Amniotic epithelial cell (primary cell): ENCODE measurements at places on chromosomes 11 and 22.

- DNase-seq, result no peak
Observed at GRCh38 chr22:30240541-30241417, 5.8 kb downstream of the LIF start.

GRCh38 chr11:46229230-46229629 is 48.2 kb upstream of the CREB3L1 start:
- DNase-seq, result no peak

DNA sequence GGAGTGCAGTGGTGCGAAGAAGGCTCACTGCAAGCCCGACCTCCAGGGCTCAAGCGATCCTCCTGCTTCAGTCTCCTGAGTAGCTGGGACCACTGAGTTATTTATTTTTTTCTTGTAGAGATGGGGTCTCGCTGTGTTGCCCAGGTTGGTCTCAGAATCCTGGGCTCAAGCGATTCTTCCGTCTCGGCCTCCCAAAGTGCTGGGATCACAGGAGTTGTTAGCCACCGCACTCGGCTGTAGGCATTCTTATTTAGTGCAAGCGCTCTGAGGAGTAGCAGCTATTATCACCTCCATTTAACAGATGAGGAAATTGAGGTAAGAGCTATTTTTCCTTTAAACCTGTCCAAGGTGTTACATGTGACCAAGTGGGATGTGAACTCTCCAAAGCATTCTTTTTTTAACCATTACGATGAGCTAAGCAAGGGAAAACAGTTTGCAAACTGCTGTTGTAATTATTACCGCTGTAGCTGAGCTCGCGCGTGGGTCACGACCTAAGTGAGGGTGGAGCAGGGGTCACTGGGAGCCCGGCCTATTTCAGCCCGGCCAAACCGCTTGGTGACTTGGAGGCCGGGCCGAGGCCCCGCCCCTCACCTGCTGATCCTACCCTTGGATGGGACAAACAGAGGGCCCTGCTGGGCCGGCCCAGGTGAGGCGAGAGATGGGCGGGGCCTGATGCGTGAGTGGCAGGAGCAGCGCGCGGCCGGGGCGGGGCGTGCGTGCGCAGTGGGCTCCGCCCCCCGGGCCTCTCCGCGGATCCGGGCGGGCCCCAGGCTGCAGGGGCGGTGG is 449 bp upstream of the KREMEN1 start:
- DNase-seq, result peak; percentile 50

DNA sequence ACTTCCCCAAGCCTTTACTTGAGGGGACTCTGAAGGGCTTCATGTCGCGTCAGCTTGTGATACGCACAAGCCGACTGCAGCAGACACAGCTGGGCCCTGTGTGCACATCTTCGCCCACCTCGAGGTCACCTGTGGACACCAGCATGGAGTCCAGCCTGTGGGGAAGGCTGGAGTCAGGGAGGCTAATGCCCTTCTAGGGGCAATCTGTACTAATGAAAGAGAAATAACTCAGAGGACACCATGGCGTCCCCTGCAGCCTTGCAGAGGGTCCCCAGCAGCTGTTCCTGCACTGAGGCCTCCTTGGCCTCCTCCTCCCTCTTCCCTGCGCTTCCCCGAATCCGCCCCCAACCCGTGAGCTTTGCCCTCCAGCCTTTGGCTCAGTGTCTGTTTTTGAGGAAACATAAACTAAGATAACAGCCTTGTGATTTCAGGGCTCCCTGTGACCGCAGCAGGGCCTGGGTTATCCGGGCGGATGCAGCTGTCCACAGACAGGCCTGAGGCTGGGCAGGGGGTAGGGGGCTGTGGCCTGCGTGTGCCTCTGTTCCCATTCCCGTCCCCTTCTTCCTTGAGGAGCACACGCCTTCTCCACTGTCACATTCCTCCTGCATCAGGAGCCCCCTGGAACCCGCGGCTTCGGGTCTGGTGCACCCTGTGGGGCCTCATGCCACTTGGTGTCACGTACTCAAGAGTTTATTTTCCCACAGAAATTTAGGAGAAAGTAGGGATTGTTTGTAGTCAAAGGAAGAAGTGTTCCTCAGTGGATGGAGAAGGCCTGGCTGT is 25.0 kb downstream of the KRTAP5-5 start:
- DNase-seq, result peak; percentile 31

GRCh38 chr11:126464796-126465195 is 109.3 kb downstream of the ST3GAL4 start:
- no peak for DNase-seq

DNA sequence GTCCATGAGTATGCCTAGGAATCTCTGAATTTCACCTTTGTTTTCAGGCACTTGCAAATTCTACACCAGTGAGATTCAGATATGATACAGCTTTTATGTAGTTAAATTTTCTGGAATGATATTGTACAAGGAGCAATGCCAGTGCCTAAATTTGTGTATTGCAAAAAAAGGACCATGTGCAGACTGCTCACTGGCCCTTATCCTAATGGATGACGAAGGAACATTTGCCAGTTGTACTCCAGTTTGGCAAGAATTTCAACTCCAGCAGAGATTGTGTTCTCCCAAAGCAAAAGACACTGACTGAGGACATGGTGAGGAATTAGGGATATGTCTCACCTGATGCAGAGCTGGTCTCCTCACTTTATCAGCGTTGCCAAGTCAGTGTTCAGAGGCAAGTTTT is 8.6 kb downstream of the NAT10 start:
- no peak for DNase-seq

DNA sequence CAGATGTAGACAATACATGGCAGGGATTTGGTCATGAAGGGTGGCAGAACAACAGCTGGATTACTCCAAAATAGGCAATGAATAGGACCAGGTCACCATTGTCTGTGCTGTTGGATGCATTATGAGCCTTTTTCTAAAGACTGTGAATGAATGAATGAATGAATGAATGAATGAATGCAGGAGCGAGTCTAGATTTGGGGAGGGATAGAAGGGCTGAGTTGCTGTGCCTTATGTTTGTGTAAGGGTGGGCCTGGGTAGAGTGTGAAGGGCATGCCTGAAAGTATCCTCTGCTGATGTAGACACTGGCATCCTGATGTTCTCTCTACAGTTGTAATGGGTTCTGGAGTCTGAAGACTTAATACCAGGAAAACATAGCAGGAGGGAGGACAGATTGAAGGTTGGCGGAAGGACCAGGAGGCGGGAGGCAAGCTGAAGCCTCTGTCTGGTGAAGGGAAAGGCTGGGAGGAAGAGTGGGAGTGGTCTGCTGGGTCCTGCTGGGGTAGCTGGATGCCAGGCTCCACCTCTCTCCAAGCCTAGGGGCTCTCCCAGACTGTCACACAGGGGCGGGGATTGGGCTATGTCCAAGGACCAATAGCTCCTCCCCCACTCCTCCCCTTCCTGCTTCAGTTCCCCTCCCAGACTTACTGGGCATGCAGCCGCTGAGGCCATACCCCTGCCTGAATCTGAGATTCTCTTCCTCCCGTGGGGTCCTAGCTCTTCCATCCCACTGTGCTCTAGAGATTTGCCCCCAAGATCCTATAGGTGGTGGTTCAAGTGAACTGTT is 4.8 kb downstream of the TRIM3 start:
- DNase-seq, result peak; percentile 91

DNA sequence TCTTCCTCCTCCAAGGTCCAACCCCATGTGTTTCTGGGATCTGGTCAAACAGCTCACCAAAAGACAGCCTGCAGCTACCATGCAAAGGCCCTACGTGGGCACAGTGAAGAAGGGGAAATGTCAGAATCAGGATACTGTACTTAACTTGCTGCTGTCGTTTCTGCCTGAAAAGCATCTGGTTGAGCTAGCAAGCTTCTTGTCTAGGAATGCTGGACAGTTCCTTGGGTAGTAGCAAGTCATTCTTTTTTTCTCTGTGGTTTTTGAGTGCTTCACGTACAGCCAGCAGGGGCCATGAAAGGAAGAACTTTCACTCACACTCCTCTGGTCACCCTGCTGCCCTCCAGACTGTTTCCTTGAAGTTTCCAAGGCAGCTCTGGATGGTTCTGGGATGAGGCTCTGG is 24.7 kb downstream of the RCOR2 start:
- DNase-seq, result peak; percentile 84

- no peak for DNase-seq
Observed at GRCh38 chr11:34730544-34731295, 109.8 kb downstream of the EHF start.

DNA sequence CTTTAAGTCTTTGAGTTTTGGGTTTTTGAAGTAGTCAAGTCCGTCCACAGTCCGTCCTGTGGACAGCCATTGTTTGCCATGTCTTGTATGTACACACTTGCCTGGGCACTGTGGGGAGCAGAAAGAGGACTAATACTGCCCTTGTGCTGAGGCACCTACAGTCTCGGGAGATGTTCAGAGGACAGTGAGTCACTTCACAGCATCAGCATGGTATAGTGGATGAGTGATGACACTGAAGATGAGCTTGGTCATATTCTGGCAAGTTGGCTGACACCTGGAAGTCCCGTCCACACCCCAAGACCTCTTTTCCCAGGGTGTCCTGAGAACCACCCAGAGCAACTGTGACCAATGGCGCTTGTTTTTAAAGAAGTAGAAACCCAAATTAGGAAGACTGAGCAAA is 29.2 kb downstream of the NF2 start:
- DNase-seq, result no peak

- DNase-seq, result no peak
Observed at GRCh38 chr11:22431106-22431505, 92.9 kb downstream of the SLC17A6 start.

DNA sequence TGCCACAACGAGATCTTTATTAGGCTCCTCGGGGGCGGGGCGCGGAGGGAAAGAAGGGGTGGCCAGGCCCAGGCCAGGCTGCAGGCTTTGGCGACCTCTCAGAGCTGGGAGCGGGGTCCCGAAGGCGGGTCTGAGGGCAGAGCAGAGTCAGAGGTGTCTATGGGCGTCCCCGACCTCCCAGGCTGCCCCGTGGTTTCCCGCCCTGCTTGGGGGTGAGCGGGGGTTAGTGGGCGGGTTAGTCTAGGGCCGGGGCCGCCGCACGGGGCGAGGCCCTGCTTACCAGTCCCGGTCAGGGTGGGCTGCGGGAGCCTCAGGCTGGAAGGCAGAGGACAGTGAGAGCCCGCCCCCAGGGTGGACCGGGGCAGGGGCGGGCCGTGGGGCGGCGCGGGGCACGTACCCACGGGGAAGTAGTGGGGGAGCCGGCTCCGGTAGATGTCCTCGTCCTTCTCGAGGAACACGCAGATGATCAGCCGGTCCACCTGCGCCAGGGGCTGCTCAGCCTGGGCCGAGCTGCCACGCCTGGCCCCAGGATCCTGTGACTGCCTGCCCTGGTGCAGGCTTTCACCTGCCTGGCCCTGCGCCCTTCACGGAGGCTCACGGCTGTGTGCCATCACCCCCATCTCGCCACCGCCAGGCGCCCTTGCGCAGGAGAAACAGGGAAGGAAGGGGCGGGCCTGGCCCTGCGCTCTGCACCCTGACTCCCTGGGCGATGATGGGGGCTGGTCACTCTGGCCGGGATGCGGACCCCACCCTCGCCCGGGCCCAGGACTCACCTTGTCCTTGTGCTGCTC is 12.5 kb downstream of the OTUB1 start:
- no peak for DNase-seq

GRCh38 chr11:5291207-5291838 is 10.4 kb downstream of the OR51B4 start:
- peak; percentile 61 for DNase-seq

DNA sequence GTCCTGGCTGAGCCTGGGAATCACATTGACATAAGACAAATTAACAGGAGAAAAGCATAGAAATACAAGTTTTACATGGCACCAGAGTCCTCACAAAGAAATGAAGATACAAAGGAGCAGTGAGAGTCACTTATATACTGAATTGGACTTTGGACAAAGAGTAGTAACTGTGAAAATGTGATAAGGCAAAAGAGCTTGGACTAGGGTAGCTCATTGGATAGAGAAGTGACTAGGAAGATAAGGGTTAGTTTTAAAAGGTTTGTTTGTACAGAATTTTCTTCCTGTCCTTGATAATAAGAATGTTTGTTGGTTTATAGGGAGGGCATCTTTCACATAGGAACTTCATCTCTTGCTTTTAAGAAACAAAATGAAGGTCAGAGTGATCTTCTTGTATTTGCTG is 17.9 kb upstream of the NUCB2 start:
- no peak for DNase-seq

- DNase-seq, result no peak
Observed at GRCh38 chr11:102416976-102417375, 35.6 kb downstream of the TMEM123 start.

DNA sequence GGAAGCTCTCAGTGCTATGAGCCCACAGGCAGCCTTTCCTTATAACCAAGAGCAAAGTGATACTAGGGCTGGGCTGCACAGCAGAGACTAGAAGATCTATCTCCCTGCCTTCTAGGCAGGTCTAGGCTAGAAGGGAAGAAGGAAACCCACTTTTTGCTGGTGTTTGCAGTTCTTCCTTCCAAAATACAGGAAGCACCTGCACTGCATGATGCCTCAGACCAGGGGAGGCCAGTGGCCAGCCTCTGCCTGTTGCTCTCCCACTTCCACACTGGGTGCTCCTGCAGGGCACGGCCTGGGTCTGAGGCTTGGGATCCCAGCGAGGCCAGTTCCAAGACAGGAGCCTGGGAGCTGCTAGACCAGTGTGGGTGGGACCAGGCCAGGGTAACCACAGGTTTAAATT is 6.0 kb upstream of the UCP3 start:
- no peak for DNase-seq

GRCh38 chr11:18566406-18566805 is 22.1 kb downstream of the UEVLD start:
- no peak for DNase-seq

DNA sequence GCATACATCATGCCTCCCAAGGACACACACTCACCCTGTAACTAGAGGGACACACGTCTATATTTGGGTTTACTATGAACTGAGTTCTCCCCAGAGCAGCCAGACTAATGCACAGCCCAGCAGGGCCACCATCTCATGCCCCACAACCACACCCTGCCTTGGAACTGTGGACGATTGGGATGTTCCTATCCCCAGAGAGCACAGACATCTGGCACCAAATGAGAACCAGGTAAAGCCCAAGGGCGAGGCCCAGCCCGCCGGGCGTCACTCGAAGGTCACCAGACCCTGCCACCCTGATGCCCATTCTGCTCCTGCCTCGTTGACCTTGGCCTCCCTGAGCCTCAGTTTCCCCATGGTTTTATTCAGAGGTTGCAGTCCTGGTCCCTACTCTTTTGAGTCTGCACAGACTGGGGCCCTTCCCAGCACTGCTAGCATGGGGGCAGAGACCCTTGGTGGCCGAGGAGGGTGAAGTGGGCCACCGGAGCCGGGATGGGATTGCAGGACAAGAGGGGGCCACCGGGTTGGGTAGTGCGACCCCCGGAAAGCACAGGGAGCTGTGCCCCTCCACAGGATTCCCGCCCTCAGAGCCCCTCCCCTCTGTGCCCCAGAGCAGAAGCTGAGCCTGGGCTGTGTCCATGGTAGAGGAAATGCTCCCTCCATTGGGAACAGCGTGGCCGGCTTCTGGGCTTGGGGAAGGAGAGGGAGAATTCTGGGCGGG is 56.8 kb downstream of the IGLL5 start:
- no peak for DNase-seq

GRCh38 chr11:5300251-5300650 is 1.5 kb downstream of the OR51B4 start:
- no peak for DNase-seq

- DNase-seq, result peak; percentile 72
Observed at GRCh38 chr22:29733362-29734201, 13.8 kb downstream of the CABP7 start.
